ENCODE measurements at places on chromosomes 7 and 10. TPM values are rescaled to one million over a fixed set of nuclear protein-coding genes. Genes with fewer than 3 reads are reported as not detected.

The ADAM12 gene
- 0.35 TPM for total RNA-seq

The ASZ1 gene
- not detected for total RNA-seq

The PON1 gene
- not detected for total RNA-seq

The AGBL3 gene
- total RNA-seq, result 1.1 TPM

The ACSL5 gene
- total RNA-seq, result 6.3 TPM

The LGI1 gene
- total RNA-seq, result not detected

The TLL2 gene
- total RNA-seq, result 11.6 TPM

The FAM13C gene
- total RNA-seq, result 5.4 TPM

The CPA4 gene
- 0.77 TPM for total RNA-seq

DNA sequence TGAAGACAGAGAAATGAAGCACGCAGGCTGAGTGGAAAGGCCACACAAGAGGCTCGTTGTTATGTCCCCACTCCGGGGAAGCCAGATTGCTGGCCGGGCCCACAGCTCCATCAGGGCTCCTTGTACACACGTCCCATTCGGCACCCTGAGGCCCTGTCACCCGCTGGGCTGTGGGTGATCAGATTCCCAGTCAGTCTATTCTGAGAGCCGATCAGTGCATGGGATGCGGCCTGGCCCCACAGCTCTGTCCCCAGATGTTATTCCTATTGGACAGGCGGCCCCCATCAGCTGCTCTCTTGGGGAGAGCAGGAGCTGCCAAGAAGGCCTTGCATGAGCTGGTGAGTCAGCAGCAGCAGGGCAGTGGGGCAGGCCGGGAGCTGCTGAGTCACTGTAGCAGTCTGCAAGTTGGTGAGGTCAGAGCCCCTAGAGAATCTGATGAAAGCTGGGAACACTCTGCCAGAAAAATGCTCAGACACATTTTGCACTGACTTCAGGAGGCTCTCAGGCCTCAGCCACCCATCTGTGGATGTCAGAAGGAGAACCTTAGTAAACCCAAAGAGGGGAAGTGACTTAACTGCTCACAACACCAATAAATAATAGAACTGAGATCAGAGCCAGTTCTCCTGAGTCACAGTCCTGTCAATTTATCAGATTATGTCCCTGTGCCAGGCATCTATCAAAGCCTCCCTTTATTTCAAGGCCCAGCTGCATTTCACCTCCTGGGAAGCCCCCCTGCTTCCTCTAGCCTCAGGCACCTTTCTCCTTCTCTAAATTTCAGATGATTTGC lies 9.4 kb upstream of the PSAP start:
- DNase-seq, result peak; percentile 94

DNA sequence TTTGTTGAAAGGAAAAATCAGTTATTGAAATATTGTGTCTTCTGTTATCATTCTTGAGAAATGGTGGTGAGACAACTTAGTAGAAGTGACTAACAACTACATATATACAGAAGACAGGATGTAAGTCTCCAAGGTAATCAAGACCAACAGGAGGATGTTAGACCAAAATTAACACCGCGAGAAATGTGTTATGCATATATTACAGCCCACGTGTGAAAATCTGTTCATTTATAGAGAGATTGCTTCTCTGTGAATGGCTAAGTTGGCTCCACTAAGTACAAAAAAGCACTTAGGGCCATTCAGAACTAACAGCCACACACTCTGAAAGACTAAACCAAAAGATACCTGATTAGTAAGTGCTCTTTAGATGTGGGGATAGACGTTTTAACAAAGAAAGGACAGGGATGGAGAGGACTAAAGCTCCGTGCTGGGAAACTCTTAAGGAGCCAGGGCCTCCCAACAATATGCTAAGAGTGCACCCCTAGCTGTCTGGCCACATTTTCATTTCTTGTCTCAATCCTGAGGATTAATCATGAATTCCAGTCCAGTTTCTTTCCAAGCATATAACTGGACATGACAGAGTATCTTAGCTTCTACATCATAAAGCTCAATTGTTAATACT lies 26.5 kb downstream of the HDAC9 start:
- no peak for DNase-seq

DNA sequence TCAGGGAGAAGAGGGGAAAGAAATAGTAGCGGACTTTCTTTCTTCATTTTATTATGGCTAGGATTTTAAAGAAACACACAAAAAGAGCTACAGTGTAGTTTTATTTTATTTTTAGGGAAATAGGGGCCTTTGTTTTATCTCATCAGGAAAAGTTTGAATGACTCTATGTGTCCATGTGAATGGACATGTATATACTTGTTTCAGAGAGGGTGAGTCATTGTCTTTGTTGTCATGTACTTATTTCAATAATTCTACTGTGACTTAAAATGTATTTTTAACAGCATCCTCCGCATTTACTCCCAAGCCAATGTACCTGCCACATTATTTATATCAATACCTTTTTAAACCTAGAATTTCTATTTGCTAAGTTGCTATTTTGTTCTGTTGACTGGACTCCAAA lies 569.5 kb downstream of the SORCS3 start:
- no peak for DNase-seq

DNA sequence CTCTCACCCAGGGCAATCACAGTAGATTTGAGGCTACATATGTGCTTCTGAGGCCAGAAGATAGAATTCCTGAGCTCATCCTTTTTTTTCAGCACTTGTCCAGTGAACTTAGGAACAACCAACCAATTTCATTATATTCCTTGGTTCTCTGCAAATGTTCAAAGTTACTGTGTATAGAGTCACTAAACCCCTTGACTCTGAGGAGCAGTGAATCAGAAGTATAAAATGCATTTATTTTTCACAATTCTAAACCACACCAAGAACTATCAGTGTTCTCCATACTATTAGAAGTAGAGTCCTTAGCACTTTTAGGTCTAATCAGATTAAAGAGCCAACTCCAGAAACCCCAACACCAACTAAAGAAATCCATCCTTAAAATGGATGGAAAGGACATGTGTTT lies 19.6 kb upstream of the PAPSS2 start:
- no peak for DNase-seq

DNA sequence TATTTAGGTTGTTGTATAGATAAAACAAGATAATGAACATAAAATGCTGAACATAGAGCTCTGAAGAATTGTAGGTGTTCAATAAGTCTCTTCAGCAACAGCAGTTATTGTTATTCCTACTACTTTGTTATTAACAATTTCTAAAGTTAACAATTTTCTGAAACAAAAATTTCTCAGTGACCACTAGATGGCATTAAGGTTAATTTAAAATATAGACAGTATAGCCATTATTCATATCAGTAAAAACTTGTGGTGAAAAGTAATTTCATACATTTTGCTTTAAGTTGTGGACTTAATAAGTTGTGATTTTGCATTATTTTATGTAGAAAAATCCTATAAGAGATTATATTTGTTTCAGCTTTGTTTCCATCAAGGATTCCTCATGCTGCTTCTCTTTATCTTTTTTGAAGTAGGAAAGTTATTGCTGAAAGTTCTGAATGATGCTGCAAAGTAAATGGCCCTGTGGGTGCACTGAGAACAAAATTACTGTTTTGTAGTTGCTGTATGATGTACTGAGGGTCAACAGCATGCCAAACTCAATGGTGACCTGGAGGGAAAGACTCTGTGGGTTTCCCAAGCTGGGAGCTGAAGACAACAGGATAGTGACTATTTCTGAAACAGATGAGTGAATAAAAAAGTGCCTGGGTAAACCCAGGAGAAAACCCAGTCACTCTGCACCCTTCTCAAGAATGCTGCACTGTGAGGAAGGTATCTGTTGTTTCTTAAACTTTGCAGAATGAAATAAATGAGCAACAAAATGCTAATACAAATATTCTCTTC lies 253.6 kb downstream of the KIF20B start:
- no peak for DNase-seq

DNA sequence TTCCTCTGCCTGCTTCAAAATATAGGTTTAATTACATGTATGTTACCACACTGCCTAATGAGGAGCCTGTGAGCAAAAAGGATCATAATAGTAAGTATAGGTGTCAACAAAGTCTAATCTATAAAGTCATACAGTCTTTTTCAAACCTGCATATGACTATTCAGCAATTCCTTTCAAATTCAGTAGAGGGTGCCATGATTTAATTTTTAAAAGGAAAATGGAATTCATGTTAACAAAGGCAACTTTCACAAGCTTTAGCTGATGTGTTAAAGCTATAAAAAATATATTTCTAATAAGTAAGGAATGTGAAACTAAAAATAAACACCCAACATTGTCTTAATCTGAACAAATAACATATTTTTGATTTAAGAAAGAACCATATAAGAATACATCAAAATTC lies 52.1 kb downstream of the MPP7 start:
- DNase-seq, result no peak

DNA sequence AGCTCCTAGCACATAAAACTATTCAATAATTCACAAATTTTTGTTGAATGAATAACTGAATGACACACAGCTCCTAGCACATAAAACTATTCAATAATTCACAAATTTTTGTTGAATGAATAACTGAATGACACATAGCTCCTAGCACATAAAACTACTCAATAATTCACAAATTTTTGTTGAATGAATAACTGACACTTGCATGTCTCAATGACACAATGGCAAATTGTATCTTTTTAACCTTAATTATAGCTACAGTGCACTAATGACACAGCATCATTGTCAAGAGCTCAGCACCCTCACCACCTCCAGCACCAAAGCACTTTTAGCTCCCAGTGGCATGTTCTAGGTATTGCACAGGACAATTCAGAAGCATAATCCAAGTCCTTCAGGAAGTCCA lies 131.6 kb downstream of the PDE1C start:
- DNase-seq, result no peak

GRCh38 chr7:4792537-4793126 lies 17.2 kb downstream of the AP5Z1 start:
- peak; percentile 47 for DNase-seq

GRCh38 chr10:76155961-76156360 lies 724.5 kb downstream of the LRMDA start:
- DNase-seq, result no peak

GRCh38 chr7:105365541-105366534 lies 22.9 kb downstream of the SRPK2 start:
- no peak for DNase-seq

- DNase-seq, result no peak
These were observed 72.1 kb downstream of the INHBA start for GRCh38 chr7:41630741-41631140.

- no peak for DNase-seq
These were observed 35.3 kb downstream of the INPP5F start for GRCh38 chr10:119761106-119761505.

DNA sequence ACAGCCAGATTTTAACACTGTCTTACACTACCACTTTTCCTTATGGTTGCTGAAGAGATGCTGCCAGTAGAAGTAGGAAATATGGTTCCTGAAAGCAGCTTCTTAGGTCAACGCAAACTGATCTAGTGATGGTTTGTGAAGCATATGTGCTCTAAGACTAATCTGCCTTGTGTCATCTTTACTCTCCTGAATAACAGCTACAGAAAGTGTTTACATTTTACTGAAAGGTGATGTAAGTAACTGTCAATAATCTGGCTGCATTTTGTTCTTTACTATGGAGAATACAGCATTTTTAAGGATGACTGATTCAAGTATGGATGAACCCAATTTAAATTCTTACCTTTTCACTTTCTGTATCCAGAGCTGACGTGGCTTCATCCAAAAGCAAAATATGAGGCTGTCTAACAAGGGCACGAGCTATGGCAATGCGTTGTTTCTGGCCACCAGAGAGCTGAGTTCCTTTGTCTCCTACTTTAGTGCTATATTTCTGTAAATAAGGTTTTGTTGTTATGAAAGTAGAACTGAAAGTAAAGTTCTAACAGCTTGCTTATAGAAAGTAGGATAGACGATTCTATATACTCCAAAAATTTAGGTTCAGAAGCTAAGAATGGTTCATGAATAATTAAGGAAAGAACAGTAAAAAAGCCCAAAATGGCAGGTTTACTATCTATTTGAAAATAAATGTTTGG lies 30.2 kb upstream of the ABCB4 start:
- DNase-seq, result no peak

DNA sequence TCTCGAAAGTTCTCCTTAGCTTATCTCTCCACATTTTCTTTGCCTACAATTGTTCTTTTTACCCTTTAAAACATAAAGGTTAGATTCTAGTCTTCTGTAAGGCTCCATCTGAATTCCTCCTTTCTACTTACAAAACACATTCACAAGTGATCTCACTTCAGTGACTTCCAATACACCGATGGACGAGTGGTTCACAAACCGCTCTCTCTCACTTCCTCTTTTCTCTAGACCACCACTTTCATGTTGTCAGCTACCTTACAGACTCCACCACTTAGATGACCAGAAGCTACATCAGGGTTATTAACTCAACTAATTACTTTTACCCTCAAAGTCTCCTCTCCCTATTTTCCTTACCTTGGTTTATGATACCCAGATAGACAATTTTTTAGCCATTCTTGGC lies 11.8 kb downstream of the MET start:
- DNase-seq, result no peak

- DNase-seq, result no peak
These were observed 11.1 kb downstream of the ZNF316 start for GRCh38 chr7:6648066-6648814.
